ENCODE measurements at places on chromosomes 7 and 10.
A peak's percentile ranks its signal among the peaks of the same experiment; 100 is the strongest.

DNA sequence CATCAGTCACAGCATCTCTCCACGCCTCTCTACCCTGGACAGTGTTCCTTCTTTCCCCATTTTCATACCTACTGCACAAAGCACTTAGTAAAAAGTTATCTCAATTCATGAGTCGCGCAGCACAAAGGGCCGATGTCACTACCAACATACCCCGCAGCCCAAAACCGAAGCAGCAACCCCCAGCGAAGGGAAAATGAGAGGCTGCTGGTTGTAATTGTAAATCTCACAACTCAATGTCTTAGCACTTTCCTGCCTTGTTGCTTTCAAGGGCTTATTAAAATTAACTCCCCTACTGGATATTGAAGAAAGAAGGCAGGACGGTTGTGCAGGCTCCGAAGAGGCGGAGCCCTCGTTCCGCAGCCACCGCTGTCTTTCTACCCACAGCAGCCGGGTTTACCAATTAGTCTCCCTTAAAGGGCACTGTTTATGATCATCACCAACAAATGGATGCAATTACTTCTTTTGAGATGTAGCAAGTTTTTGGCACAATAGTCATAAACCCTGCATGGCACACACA, 6.5 kb downstream of the DIP2C start:
- DNase-seq = no peak

DNA sequence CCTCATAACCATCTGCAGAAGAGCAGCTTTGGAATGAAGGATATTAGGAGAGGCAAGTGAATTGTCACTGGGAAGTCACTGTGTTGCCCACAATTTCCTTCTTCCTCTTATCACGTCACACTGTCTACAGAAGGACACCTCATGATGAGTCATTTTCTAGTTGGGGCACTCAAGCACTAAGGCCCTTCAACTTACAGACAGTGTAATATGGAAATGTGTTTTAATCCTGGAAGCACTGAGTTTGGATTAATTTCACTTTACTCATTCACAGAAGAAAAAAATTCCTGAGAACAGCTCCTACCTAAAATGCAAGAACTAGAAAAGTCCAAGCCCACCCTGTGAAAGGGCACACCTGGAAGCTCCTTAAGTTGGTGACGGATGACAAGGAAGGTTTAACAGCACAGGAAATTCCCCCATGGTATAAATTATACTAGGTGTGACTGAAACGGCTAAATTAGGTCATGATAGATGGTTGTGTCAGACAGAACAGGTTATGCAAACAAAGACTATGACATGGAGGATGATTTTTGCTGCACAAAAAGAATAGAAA, 56.6 kb downstream of the PARD3 start:
- peak; percentile 99 for DNase-seq

- no peak for DNase-seq
Measured at GRCh38 chr7:73888959-73889358, 28.0 kb downstream of the TMEM270 start.

DNA sequence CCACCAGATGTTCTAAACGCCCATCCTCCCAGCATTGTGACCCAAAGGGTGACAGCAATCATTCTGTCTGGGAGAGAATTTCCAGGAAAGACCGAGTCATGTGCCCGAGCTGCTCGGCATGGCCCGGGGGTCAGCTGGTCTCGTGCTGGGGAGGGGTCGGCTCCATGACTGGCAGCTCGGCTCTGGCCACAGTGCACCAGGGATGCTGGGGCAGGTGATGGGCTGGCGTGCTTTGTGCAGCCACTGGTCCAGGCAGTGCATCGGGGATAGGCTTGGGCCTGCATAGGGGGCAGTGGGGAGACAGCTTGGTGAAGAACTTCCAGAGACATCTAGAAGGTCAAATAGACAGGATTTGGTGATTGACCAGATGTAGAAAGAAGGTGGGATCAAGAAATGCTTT, 39.2 kb upstream of the PSMG3 start:
- no peak for DNase-seq

DNA sequence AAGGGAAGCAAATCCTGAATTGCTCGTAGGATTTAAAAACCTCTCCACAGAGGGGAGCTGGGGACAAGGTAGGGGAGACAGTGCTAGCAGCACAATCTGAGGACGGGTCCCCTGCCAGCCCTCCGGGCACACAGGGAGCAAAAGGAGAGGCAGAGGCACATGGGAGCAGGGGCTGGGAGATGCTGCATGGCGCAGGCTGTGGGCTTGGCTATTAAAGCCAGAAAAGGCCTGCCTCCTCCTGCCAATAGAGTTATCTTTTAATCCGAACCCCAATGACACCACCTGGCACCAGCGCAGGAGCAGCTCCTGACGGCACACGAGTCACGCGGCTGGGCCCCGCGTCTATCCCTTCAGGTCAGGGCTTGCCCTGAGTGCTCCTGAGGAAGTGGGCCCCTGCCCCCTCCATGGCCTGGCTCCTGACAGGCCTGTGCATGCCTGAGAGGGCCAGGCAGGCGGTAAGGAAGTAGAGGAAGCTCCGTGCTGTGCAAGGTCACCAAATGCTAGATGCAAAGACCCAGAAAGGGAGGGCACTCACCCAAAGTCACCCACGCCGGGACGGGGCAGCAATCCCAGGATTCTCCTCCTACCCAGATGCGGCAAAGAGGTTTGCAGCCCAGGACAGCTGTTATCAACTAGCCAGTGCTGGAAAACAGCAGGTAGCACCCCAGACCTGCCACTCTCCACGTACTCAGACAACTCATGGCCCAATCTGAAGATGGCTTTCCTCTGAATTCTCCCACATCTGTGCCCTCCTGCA, 28.1 kb downstream of the DLG5 start:
- no peak for DNase-seq

- DNase-seq = no peak
Measured at GRCh38 chr7:28181416-28181815, 821 bp upstream of the JAZF1 start.

DNA sequence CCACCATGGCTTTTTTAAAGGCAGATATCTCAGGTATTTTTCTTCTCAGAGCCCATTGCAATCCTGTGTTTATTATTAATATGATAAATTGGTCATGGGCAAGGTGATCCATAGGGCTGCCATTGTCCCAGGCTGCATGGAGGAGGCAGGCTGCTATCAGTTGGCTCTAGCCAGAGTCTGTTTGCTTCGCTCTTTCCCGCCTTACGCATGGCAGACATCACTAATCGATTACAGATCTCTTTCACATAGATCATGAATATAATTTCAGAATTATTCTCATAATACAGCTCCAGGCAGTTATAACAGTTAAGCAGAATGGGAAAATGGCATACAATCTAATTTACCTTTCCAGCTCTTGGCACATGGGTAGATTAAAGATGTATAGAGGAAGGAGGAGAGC, 30.4 kb upstream of the HABP2 start:
- no peak for DNase-seq

DNA sequence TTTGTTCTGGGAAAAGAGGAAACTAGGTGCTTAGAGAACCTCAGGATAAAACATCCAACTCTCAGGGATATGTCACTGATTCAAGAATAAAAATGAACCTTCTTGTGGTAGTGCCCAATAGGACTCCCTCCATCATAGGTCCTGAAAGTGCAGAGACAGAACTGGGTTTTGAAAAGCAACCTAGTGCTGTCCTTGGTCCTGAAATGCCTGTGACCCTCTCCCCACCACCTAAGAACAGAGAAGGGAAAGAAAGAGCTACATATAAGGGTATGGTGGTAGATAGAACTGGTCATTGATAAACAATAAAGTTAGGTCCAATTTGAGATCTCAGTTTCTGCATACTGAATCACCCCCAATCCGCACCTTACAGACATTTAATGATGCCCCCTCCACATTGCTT, 953.3 kb downstream of the XPNPEP1 start:
- no peak for DNase-seq

DNA sequence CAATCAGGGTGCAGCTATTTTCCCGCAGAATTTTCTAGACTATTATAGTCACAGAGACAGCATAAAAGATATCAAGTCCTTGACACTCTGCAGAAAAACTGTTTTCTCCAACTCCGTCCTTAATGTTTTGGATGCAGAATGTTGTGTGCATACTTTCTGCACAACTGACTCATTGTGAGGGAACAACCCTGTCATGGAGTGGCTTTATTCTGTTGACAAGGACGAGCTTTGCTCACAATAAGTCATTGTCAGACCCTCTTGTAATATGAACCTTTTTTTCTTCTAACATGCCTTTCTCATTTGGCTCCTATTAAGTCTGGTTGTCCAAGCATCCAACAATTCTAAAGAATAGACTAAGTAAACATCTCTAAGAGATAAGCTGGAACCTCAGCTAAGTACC, 17.3 kb downstream of the ABCB4 start:
- DNase-seq = no peak

GRCh38 chr7:131032786-131033185, 294.9 kb upstream of the MKLN1 start:
- DNase-seq = no peak

GRCh38 chr7:112819536-112819935, 29.3 kb upstream of the TMEM168 start:
- DNase-seq = no peak

GRCh38 chr7:76423666-76424412, 911 bp upstream of the ZP3 start:
- DNase-seq = peak; percentile 29

GRCh38 chr7:157983502-157984422, 603.9 kb downstream of the PTPRN2 start:
- DNase-seq = no peak

DNA sequence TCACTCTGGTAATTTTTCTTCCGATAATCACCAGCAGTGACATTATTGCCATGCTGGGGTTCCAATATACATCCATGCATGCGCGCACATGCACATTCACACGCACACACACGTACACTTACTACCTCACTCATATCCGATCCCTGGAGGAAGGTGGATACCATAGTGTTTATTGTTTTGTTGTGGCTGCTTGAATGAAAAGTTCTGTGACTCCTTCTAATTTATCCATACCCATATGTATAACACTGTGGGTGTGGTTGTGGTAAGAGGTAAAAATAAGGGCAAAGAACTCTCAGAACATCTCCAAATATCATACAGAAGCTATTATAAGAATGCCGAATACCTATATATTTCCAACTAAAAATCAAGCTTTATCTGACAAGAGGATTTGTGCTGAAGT, 407.8 kb upstream of the PODXL start:
- DNase-seq = no peak

DNA sequence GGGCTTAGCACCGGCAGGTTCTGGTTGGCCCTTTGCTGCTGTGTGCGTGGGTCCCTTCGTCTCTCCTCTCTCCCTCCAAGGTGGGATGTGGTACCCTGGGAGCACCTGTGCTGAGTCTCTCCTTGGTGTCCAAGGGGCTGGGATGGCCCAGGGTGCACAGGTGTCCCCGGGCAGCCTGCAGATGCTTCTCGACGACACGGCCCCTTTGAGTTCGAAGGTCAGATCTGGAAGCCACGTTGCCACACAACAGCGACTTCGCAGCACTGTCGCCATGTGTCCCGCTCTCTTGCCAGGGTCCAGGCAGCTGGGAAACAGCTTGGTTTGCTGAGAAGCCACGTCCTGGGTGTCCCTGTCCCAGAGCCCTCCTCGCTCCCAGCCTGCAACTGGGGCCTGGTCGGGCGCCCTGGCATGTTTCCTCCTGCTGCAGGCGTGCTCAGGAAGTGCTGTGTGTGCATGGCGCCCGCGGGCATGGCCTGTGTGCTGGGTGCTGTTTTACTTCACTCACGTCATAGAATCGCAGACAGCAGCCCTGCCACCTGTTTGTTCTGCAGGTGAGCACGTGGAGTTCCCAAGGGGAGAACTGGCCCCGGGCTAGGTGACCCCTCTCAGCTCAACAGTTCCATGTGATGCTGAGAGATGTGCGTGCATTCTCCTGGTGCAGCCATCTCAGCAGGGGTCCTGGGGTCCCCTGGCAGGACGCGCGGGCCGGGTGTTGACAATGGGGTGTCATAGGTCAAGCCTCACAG, 70.9 kb downstream of the DNAJB6 start:
- DNase-seq = no peak

- no peak for DNase-seq
Measured at GRCh38 chr7:99798972-99799371, 15.0 kb upstream of the CYP3A4 start.

DNA sequence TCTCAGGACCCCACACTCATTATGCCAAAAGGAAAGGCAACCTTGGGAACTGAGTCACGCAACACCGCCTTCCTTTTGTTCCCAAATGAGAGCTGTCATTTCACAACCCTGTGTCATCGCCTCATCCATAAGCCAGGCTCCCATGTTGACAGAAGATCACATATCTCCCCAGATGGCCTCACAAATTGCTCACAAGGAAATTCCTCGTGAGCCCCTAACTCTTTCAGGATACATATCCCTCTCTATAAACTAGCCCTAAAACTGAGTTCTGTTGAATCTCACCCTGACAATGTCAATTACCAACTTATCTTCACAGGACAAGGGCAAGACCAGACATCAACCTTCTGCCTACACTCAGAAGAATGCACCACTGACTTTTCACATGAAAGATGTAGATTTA, 22.6 kb downstream of the CCDC3 start:
- no peak for DNase-seq

DNA sequence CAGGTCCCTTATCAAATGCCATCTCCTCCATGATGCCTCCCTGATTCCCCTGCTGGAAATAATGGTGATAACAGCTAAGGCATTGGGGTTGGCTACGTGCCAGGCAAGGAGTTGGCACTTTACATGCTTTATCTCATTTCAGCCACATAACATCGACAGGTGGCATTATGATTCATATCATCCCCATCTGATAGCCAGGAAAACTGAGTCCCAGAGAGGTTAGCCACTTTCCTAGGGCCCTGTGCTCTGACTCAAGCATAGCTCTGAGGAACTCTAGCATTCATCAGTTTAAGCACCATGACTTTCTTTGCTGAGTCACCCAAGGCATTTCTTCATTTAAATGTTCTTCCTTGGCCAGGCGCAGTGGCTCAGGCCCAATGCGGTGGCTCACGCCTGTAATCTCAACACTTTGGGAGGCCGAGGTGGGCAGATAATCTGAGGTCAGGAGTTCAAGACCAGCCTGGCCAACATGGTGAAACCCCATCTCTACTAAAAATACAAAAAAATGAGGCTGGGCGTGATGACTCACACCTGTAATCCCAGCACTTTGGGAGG, 6.6 kb downstream of the LEP start:
- no peak for DNase-seq

- no peak for DNase-seq
Measured at GRCh38 chr10:62831346-62831745, 15.2 kb upstream of the EGR2 start.

DNA sequence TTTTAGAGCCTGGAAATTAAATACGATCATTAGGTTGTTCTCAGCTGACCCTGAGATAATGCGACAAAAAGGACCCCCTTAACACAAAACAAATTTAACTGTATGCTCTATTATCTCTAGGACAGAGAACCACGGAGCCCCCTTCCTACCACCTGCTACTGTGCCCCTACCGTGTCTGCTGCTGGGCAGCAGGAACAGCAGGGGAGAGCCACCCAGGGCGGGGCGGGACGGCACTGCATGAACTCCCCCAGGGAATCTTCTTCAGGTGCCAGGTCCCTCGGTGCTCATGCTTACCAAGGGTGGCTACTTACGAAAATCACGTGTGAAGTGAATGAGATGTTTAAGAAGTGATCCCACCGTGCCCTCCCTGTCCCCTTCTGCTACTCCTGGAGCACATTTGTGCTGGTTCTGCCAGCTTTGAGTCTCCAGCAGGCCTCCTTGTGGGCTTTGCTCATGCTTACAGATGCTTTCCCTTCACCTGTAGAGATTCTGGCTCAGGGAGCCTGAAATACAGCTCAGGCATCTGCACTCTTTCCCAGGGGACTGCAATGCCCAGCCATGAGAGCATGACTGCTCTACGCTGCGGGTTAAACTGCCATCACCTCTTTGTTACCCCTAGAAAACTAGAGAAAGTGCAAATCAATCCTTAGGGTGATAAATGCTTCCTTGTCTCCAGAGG, 59.9 kb downstream of the MRPL32 start:
- DNase-seq = no peak

GRCh38 chr7:134996097-134996550, 9.8 kb downstream of the AGBL3 start:
- no peak for DNase-seq
